ENCODE measurements at places on chromosomes 7 and 10.

DNA sequence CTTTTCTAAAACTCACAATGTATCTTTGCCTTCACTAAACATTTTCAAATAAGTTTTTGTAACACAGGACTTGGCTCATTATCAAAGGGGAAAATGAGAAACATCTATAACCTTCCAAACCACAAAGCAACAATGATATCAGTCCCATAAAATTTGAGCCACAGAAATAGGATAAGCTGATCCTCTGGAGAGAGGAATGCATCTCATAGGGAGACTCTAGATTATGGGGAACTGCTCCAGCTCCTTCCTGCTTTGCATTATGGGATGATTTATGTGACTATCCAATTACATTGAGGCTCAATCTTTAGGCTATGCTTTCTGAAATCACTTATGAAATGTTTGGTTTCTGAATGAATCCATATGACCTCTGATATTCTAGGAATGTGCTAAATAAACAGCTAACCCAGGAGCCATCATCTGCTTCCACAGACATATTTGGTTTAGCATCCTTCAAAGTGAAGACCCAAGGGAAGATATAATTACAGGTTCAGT lies 70.4 kb downstream of the CUBN start:
- no peak for DNase-seq

DNA sequence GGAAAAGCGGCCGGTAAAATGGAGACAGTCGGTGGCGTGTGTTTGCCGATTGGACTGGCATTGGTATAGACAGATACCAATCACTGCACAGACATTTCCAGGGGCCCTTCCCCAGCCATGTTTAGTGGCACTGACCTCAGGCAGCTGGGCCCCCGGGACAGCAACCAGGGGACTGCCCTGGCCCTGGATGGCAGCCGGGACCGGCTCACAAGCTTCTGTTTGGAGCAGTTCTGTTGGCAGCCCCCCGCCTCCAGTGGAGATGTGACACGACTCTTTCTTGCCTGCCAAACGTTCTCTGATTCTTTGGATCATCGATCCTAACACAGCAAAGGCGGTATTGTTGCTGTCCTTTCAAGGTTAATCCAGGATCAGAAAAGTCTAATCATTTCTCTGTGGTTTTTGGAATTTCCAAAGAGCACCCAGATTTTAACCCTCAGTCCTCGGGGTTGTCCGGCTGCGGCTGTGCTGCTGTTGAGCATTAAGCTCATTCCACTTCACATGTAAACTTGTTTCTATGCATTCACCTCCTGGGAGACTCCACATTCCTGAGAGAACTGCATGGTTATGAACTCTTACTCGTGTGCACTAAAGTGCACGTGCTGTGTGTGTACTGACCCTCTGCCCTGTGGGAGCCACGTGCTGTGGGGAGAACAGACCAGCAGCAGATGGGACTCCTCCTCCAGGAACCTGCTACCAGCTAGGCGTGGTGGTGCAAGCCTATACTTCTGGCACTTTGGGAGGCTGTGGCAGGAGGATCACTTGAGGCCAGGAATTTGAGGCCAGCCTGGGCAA lies 46.0 kb downstream of the FOXK1 start:
- DNase-seq: no peak

DNA sequence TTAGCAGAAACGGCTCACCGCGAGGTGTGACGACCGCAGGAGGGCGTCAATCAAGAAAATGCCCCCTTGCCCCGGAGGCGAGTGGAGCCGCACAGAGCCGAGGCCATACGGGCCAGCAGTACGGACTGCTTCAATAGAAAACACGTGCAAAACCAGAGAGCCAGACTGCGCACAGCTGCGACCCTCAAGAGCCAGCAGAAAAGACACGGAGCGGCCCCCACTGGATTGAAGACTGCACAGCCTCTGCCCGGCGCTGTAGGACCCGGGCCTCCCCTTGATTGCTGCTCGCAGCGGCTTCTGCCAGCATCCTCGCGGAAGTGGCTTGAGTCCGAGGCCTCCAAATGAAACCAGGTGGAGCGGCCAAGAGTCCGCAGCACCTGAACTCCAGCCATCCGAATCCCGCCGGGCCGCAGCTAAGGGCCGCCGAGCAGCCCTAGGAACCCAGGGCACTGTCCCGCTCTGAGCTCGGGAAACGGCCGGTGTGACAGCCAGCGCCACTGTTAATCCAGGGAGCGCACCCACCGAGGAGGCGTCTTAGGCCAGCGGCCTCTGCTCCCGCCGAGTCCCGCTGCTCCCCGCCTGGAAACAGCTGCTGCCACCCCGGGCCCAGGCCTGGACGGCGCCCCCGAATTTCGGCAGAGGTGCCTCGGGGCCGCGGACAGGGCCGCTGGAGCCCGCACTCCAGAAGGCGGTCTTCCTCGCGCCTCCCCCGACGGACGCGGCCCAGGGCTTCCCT lies 660 bp upstream of the HHEX start:
- DNase-seq: no peak

DNA sequence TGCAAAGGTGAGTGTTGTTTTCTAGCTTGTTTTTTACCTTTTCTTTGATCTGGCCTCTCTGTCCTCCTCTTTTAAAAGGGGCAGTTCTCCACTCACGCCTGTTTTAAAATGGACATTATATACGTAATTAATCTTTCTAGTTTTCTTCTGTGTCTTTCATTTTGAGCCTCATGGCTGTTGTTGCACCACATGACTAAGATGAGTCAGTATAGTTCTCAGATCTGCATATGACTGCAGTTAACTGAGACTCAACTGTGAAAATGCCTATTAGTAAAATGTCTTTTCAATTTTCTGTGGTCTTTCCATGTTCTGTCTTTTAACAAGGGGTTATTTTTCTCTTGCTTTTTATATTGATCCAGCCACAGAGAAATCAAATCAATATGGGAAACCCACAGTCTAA lies 296.1 kb downstream of the CDK14 start:
- no peak for DNase-seq

DNA sequence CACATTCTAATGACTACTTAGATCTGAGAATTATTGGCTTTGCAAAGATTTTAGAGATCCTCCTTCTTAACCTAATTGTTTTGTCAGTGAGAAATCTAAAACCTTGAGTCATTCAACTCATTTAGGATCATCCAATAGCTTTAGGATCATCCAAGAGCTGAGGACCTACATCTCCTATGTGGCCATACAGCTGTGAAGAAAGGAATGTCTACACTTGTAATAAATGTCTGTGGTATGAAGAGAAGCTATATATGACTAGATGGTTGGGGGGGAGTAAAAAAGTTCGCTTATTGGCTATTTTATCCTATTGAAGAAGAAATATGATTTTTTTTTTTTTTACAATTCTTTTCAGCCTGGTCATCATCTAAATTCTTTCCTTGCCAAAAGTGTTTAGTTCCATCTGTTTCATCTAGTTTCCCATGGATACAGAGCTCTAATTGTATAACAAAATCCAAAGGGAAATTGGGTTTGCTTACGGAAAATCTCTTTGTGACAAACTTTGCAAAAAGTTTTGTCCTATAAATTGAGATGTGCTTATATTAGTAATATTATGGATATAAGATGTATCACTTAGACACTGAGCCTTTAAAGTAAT lies 196.7 kb downstream of the PRKG1 start:
- no peak for DNase-seq

- DNase-seq: no peak
Observed at GRCh38 chr10:132189810-132190422, 3.2 kb downstream of the DPYSL4 start.

Measured in anterior cingulate cortex (tissue), 58 donors.